Keratinocyte (primary cell): ENCODE measurements at places on chromosomes 7 and 10. TPM values are rescaled to one million over a fixed set of nuclear protein-coding genes. Genes with fewer than 3 reads are reported as not detected.

The NKX1-2 gene
- 0.89 to 3.6 TPM (median 1.9 TPM) in 3 replicates for polyA plus RNA-seq

GRCh38 chr7:55365205-55365674 lies at the start of gene LANCL2:
LANCL2 (plus strand) TSS chr7:55365337; CDS start chr7:55366026, 689 bp downstream.
- DNase-seq: no peak

- DNase-seq: no peak
Measured at GRCh38 chr7:130793855-130794618, 60.0 kb upstream of the KLF14 start.

- DNase-seq: no peak
Measured at GRCh38 chr7:152643979-152644559, 31.9 kb downstream of the XRCC2 start.

GRCh38 chr10:84265418-84265817 lies 20.6 kb downstream of the RGR start:
- no peak for DNase-seq

DNA sequence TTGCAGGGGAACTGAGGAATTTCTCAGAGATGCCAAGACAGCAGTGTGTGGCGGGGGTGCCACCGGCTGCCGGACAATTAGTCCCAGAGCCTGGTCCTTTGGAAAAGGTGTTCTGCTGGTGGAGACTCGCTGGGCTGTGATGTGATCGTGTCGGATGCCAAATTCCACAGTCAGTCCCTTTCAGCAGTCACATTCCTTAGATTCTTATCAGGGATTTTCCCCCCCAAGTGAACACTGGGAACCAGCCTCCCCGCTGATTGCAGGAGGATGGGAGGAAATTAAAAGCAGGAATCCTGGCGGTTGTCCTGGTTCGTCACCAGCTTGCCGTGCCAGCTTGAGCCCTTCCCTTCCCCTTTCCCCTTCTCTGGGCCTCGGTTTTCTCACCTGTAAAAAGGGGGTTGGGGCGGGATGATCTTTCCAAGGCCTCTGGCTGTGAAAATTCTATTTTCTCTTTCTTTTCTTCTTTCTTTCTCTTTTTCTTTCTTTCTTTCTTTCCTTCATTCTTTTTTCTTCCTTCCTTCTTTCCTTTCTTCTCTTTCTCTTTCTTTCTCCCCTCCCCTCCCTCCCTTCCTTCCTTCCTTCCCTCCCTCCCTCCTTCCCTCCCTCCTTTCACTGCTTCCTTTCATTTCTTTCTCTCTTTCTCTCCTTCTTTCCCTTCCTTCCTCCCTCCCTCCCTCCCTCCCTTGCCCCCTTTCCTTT lies 39.6 kb downstream of the COL26A1 start:
- no peak for DNase-seq

DNA sequence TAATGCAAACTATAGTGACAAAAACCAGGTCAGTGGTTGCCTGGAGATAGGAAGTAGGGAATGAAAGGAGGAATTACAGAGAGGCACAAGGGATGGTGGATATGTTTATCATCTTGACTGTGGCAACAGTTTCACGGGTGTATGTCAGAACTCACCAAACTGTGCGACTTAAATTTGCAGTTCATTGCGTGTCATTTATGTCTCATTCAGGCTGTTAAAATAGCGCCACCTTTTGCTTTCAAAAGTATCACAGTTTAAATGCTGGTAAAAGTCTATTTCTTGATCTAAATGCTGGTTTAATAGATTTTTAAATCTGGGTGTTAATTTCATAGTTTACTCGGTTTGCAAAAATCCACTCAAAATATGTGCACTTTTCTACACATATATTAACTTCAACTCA lies 51.0 kb downstream of the PTTG1IP2 start:
- no peak for DNase-seq

- no peak for DNase-seq
Measured at GRCh38 chr10:67224553-67224952, 298.7 kb downstream of the LRRTM3 start.

DNA sequence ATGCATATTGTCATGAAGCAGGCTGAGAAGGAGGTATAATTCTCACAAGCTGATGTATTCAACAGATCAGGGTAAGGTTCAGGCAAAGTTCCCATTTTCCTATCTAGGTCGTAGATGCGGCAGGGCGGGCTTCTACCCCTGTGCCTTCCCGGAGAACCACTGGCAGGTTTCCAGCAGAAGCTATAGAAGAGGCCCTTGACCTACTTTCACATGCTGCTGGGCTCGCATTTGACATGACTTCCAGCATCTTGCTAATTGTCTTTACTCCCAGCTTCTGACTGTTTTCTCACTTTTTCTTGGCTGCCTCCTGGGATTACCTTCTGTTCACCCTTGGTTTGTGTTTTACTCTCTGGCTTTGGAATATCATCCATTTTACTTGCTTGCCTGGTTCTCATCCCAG lies 32.6 kb upstream of the ORC5 start:
- no peak for DNase-seq

- DNase-seq: no peak
Measured at GRCh38 chr10:75941223-75941801, 509.9 kb downstream of the LRMDA start.
